ENCODE measurements at places on chromosomes 11 and 22.

DNA sequence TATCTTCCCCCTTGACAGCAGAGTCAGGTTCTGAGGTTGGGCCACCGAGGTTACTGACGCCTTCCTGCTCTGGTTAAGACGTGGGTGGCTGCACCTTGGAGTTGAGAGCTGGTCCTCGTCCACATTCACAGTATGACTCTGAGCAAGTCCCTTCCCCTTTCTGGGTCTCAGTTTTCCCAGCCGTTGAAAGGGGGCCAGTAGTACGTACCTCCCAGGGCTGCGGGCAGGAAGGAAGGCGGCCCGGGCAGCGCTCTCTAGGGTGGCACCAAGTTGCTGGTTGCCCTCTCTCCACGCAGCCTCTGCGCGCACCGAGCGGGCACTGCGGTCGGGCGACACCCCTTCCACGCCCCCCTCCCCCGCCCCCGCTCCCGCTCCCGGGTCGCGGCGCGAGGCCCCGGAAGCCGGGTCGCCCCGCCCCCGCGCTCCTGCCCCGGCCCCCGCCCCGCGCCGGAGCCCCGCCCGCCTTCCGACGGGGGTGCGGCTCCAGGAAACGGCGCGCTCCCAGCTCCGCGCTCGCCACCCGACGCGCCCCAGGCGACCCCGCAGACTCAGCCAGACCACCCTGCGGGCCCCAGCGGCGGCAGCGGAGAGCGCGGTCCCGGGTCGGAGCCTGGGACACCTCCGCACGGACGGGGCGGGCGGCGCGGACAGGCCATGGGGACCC is at the start of gene EHBP1L1:
TSS of gene EHBP1L1 (plus strand) at position 486 of the 664 bp plus-strand sequence. CDS start 250 bp downstream, outside the sequence.
- DNase-seq: no peak

GRCh38 chr11:65779919-65780769 is 632 bp downstream of the AP5B1 start:
- peak; percentile 97 for DNase-seq

- peak; percentile 85 for DNase-seq
Measured at GRCh38 chr11:110173811-110174644, 80.8 kb downstream of the ZC3H12C start.

- DNase-seq: no peak
Measured at GRCh38 chr11:45410391-45411227, 124.5 kb upstream of the SYT13 start.

DNA sequence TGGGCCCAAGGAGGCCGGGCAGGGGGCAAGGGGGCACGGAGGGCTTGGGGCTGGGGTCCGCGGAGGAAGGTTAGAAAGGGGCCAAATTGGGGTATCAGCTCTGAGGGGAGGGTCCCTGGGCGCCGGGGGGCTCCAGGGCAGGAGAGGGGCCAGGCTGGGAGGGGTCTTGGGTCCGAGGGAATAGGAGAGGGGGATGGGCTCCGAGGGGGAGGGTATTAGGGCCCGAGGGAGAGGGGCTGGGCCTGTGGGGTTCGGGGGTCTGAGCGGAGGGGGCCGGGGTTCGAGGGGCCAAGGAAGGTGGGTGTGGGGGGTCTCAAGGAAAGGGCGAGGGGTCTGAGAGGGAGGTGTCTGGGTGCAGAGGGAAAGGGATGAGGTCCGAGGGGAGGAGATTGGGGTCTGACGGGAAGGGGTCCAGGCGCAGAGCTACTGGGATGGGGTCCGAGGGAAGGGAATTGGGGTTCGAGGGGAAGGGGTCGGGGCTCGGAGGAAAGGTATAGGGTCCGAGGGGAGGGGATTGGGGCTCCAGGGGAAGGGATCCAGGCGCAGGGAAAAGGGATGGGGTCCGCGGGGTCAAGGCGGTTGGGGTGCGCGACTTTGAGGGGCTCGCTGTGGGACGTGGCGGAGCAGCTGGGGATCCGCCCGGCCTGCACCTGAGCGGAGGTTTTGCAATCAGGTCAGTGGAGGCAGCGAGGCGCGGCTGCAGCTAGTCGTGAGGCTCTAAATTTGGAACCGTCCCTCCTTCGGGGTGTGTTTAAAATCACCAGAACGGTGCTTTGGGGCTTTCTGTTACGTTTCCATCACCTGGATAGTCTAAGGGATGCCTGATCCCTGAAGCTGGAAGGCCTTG is 728 bp downstream of the CTTN start:
- DNase-seq: no peak

DNA sequence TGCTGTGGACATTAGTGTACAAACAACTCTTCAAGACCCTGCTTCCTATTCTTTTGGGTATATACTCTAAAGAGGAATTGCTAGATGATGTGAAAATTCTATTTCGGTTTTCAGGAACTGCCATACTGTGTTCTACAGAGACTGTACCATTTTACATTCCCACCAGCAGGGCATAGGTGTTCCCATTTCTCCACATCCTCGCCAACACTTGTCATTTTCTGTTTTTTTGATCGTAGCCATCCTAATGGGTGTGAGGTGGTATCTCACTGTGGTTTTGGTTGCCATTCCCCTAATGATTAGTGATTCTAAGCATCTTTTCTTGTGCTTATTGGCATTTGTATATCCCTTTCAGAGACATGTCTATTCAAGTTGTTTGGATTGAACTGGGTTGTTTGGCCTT is 29.8 kb upstream of the GRK3 start:
- no peak for DNase-seq

GRCh38 chr11:115324581-115325432 is 179.4 kb downstream of the CADM1 start:
- DNase-seq: peak; percentile 13

- no peak for DNase-seq
Measured at GRCh38 chr11:67323526-67323925, 20.2 kb downstream of the SSH3 start.

- DNase-seq: no peak
Measured at GRCh38 chr22:29152954-29153719, 52.6 kb upstream of the EMID1 start.

DNA sequence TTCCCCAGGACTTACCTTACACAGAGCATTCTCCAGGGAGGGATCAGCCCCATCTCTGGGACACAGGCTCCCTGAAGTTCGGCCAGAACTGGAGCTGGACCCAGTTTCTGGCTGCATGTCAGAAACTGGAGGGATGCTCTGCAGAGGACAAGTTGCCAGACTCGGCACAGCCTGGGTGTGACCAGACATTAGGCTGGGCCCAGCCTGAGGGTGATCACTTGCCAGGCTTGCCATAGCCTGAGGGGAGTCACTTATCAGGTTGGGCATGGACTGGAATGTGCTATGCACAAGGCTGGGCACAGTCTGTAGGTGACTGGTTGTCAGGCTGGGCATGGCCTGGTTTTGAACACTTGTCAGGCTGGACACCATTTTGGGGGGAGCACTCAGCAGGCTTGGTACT is 30.7 kb upstream of the STK33 start:
- no peak for DNase-seq

DNA sequence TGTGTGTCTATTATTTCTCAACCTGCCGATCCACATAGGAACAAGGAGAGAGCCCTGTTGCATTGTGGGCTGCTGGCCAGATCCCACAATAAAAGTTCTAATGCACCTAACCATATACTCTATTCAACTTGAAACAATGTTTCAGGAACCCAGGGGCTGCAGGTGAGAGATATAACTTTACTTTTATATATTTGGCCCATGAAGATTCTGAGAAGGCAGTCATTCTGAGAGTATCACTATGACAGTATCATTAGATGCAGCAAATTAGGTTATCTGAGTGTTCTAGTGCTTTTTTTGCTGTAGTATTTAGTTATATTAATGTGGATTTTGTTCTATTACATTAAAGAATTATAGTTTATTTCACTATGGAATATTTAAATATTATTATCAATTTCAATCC is 655.1 kb upstream of the ARHGAP42 start:
- no peak for DNase-seq

GRCh38 chr11:6268820-6269219 is 9.2 kb downstream of the CCKBR start:
- no peak for DNase-seq

GRCh38 chr11:9765320-9766101 is 101.6 kb downstream of the SWAP70 start:
- DNase-seq: peak; percentile 61

DNA sequence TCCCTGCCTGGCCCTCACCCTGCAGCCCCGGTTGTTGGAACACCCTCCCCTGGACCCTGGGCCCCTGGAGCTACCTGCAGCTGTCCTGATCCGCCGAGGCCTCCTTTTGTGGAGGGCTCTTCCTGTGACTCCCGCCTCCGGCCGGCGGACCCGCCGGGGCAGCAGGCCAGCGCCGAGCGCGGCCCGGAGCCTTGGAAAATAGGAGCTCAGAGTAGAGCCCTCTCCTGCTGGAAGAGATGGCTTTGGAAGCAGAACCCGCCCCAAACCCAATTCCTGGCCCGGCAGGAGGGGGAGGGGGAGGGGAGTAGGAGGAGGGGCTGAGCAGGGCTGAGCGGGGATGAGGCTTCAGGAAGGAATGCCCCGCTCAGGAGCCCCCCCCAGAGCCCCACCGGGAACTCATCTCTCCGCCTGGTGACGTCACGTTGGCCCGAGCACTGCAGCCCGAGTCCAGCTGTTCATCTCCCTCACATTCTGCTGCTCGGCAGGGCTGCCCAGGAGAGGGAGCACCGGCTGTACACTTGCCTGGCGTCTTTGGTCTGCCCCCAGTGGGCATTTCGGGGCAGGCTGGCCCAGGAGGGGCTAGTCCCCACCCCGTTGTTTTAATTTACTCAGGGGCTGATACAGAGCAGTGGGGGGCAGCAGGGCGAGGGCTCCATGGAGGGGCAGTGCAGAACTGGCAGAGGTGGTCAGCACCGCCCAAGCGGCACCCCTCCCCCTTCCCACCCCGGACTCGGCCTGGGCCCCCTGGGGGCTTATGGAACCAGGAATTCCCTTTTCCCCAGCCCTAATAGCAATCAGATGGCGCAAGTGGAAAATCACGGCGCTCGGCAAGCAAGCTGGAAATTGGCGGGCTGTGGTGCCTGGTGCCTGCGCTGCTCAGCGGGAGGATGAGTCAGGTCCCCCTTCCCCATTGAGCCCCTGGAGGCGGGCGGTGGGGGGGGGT is at the start of gene MRGPRF:
TSS of gene MRGPRF (minus strand) at position 238 of the 943 bp plus-strand sequence. CDS start 3,345 bp downstream, outside the sequence.
- DNase-seq: peak; percentile 66

- DNase-seq: no peak
Measured at GRCh38 chr11:76568139-76568538, 102.4 kb downstream of the LRRC32 start.

- DNase-seq: no peak
Measured at GRCh38 chr11:60184824-60185511, 2.1 kb upstream of the MS4A6A start.

DNA sequence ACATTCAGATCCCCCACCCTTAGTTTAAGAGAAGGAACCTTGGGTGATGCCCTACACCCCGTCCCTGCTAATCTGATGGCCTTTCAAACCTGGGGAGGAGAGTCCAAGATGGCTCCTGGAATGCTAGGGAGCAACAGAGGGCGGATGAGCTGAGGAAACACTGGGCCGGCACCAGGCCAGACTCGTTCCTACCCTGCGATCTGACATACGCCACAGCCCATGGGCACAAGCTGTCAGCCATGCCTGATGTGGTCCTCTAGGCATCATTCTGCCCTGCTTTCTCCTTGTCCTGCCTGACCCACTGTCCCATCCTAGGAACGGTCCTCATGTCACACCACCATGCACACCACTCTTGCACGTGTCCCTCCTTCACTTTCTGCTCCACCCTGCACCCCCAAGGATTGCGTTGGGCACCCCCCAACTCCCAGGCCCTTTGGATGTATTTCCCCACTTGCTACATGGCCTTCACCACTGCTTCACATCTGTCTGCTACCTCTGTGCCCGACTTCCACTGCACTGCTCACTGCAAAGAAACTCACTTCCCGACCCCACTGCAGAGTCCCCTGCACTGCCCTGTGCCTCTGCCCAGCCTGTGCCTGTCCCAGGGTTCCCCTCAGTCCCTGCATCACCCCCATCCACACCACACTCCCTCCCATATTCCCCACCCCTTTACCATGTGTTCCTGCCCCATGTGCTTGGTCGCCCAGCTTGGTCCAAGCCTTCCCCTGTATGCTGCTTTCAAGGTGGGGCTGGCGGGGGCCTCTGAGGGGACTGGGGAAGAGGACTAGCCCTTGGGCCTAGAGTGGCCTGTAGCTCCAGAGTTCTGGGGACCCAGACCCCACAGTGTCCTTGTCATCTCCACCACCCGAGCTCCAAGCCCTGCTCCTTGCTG is 29.2 kb downstream of the USP35 start:
- peak; percentile 5 for DNase-seq

DNA sequence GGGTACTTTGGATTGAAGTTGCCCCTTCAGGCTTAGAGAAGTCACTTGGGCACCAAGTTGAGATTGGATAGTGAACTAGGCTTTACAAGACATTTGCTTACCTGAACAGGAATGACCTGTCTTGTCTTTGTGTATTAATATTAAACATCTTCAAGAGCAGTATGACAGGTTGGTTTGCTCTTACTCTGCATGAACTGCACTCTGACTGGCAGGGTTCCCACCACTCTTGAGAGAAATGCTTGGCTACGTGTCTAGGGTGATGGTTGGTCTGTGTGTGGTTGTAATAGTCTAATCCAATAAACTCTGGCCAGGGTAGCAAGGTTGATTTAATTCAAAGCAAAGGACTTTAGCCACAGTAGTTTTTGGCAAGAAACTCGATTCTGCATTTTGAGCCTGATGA is 20.1 kb upstream of the SPTBN2 start:
- DNase-seq: no peak

- no peak for DNase-seq
Measured at GRCh38 chr11:67628710-67629385, 889 bp downstream of the NUDT8 start.

DNA sequence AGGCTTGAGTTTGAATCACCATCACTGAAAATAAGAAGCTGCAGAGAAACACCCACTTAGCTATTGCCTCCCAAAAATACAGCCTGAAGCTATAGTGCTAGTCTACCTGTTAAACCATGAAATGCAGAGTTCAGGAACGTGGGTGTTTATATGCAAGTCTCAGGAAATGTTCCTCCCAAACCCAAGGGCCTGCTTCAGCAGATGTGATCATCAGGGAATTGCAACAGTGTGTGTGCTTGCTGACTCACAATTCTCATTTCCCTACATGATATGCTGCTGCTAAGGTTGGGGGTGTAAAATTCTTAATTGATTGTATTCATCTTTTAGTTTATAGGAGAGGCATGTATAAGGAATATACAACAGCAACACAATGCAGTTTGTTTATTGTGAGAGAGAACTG is 49.6 kb downstream of the NUP98 start:
- DNase-seq: no peak

GRCh38 chr11:102423936-102424335 is 28.6 kb downstream of the TMEM123 start:
- DNase-seq: no peak

DNA sequence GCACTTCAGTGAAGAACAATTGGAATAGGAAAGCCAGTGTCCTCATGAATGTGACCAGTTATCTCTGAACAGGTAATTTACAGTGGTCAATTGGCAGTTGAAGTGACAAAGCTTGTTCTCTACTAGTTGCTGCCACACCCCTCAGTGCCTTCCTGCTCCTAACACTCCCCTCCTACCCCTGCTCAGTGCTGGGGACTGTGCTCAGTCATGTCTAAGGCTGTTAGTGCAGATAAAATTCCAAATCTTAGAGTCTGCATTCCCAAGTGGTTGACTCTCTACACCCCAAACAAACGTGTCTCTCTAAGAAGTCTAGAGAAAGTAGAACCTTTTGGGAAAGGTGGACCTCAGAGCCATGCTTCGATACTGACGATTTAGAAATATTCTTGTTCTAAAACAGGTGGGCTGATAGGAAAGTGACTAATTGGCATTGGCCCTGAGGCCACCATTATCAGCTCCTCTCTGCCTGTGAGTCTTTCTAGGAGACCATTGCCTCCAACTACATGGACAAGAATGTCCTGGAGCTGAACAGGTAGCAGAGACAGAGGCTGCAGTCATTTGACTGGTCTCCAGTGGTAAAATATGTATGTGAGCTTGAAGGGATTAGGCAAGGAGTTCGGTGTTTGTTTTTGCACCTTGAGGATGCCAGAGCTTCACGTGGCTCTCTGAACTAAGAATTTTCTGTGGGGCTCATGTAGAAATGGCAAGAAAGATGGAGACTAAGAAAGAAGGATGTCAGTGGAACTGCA is 22.1 kb upstream of the NNMT start:
- no peak for DNase-seq

- no peak for DNase-seq
Measured at GRCh38 chr11:61356706-61357105, 5.0 kb downstream of the CYB561A3 start.
